Right ventricle myocardium inferior (tissue), 1 donor: ENCODE measurements at places on chromosomes 1 and 21. TPM values are rescaled to one million over a fixed set of nuclear protein-coding genes. Genes with fewer than 3 reads are reported as not detected.

The RNU1-2 gene
- total RNA-seq: 4,572 TPM

The PLPP3 gene
- 143 TPM for total RNA-seq

The FAAH gene
- 5.5 TPM for total RNA-seq

GRCh38 chr1:212355230-212355969 lies 59.3 kb downstream of the PACC1 start:
- no peak for DNase-seq

DNA sequence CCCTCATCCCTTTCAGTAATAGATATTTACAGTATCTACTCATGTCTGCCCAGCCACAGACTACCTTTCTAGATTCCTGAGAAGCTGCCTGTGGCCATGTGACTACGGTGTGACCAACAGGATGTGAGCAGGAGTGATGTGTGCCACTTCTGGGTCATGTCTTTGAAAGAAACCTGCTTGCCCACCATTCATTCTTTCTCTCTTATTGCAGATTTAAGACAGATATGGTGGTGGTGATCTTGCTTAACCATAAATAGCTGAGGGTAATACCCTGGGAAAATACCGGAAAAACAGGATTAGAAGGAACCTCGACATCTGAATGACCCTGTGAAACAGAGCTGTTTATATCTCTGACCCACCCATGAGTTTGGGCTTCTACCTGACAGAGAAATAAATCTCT lies 41.6 kb upstream of the GUCA2A start:
- no peak for DNase-seq

- DNase-seq: no peak
Observed at GRCh38 chr1:186689907-186690306, 9.7 kb upstream of the PTGS2 start.

DNA sequence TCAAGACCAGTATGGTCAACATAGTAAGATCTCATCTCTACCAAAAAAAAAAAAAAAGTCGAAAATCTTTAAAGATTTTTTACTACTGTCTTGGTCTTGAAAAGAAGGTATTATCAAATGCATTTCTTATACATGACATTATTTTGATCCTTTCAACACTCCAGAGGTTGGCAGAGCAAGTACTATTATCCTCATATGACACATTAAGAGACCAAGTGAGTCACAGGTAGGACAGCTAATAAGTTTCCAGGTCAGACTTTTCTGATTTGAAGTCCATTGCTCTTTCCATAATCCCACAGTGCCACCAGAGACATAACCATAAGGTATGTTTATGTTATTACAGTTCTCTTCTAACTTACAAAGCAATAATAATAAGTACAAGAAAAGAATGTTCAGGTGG lies 15.2 kb downstream of the DBT start:
- no peak for DNase-seq

DNA sequence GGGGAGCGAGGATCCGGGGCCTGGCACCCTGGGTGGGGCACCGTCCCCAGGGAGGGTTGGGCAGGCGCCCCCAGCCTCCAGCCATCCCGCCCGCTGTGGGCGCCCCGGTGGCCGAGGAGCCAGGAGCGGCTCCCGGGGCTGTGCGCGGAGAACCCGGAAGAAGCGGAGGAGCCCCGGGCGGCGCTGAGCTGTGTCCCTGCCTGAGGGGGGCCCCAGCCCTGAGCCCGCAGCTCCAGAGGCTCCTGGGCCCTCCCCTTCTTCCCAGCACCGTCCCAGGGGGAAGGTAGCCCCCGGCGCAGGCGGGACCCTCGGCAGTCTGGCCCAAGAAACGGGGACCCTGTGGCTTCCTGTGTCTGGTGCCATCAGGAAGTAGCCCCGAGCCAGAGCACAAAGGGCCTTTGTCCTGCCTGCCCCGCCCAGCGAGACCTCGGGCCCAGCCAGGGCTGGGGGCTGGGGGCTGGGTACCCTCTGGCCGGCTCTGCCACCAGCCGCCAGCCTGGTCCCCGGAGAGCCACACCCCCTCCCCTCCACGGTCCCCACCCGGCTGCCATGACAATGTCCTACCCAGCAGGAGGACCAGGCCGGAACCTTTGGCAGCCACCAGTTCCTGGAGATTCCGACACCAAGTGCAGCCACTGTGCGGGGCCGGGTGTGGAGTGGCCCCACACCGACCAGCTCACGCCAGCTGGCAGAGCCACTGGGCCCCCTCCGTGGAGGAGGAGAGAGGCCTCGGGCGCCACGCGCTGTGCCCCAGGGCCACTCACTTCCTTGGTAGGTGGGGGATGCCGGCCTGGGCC lies 15.6 kb upstream of the TTLL10 start:
- no peak for DNase-seq

DNA sequence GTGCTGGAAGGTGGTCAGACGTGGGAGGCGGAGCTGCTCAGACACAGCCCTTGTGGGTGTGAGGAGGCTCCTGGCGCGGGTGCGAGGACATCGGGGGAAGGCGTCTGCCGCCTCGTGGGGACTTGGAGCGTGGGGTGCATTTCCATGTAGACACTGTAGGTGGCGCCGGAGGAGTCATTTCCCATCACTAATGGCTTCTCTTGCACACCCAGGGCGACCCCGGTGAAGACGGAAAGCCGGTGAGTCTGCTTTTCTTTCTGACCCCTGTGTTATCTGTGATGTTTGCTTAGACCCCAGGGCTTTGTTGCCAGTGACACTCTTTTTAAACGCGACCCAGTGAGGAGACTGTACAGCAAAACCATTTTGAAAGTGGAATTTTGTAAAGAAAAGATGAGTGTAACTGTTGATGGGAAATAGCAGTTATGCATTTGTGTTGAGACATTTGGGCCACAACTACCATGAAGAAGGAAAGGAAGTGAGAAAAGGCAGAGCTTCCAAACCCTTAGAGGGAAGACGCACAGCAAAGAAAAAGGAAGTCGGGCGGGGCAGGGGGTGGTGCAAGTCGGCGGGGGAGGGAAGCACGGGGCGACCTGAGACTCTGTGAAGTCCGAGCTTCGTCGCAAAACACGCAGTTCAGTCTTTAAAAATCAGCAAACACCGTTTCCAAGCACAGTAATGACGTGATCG lies 64.0 kb downstream of the SLC19A1 start:
- peak; percentile 89 for DNase-seq

DNA sequence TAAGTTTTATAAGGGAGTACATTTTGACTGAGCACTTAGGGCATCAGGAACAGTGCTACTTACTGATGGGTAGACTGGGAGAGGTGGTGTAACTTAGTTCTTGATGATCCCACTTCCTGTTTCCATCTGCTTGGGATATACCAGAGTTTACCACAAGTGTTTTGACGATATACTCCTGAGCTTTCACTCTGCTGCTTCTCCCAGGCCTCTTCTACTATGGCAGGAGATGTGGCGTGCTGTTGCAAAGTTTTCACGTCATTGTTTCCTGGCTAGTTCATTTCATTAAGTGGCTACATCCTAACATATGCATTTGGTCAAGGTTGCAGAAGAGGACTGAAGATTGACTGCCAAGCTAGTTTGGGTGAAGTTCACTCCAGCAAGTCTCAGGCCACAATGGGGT lies 41.3 kb upstream of the LAMC2 start:
- DNase-seq: no peak

- DNase-seq: no peak
Observed at GRCh38 chr1:12097321-12097720, 34.2 kb downstream of the TNFRSF8 start.

DNA sequence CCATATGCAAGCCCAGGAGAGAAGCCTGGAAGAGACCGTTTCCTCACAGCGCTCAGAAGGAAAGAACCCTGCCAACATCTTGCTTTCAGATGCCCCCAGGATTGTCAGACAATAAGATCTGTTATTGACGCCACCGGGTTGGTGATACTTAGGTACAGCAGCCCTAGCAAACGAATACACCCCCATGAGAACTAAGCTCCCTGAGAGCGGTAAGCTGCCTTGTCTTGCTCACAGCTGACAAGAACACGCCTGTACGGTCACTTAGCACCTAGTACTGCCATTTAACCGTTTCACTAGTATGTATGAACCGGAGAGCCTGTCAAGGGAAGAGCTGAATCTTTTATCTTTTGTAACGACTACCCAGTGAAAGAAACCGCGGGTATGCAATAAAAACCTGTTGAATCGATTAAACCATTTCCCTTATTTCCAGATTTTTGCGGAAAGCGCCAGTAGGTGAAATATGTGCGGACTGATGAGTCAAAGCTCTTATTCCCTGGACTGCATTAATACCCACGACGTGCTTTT lies 619 bp upstream of the ZBTB8B start:
- DNase-seq: no peak

GRCh38 chr1:40394491-40395172 lies 21.1 kb downstream of the SMAP2 start:
- no peak for DNase-seq

- no peak for DNase-seq
Observed at GRCh38 chr1:151293093-151293492, 11.0 kb downstream of the ZNF687 start.

GRCh38 chr1:53130878-53131589 lies 11.4 kb downstream of the SLC1A7 start:
- no peak for DNase-seq

DNA sequence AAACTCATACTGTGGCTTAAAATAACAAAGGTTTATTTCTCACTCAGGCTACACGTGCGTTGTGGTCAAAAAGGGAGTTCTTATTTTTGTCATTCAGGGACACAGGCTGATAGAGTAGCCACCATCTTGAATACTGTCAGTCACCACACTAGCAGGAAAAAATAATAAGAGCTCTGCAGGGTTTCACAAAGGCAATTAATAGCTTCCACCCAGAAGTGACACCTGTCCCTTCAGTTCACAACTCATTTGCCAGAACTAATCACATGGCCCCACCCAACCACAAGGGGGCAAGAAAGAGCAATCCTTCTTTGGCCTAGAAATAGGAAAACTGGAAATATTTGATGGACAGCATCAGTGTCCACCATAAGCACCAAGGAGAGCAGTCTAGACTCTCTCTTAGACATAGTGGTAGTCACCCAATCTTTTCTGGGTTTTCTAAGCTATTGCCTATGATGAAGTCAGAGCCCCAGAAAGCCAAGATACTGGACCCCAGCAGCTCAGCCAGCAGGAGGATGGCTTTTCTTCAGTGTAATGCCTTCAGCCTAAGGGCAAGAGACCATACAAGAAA lies 8.2 kb downstream of the HAPLN2 start:
- DNase-seq: no peak

DNA sequence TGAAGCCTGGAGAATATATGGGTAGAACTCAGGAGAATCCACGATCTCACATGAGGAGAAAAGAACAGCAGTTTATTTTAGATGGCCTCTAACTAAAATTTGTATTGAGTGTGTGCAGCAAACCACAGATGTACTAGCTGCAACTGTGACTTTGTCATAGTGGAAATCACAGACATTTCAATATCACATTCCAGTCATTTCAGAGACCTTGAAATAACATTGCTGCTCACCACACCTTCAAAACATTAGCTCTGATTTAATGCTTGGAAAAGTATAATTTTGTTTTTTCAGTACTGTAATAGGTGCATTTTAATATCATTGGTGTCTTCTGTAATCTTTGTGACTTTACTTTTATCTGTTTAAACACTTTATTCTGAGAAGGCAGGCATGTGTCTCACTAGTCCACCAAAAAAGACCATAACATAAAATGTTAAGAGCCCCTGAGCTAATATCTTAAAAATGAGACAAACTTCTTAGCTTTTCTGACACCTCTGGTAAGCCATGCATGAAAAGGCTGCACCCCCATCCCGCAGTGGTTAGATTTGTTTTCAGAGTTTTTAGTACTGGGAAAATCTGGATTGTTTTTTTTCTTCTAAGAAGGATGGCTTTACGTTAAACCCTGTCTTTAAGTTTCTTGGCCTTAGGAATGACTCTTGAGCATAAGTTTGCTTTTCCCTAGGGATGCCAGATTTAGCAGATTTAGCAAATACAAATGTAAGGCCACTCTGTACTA lies 30.1 kb downstream of the KCNJ15 start:
- no peak for DNase-seq

GRCh38 chr21:41813226-41813625 lies 46.4 kb upstream of the RIPK4 start:
- DNase-seq: no peak

- no peak for DNase-seq
Observed at GRCh38 chr1:203990118-203990517, 82.8 kb upstream of the SOX13 start.

DNA sequence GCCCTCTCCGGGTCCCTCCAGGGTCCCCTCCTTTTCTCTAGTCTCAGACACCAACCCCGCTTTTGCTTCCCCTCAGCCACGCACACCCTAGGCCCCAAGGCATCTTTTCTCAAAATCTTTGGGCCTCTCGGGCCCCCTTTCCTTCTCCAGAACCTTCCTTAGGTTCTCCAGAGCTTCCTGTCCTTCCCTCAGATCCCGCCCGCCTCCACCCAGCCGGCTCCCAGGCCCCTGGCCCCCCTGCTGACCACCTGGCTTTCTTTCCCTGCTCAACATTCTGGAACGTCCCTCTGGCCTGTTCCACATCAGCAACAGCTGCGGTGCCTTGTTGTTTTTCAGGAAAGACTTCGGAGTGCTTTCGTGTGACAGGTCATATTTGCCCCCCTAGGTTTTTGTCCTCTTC lies 1.2 kb downstream of the ZDHHC18 start:
- no peak for DNase-seq

- DNase-seq: no peak
Observed at GRCh38 chr21:41966872-41967621, 13.2 kb upstream of the C2CD2 start.

GRCh38 chr1:154726896-154727753 lies 119.1 kb upstream of the ADAR start:
- DNase-seq: no peak

DNA sequence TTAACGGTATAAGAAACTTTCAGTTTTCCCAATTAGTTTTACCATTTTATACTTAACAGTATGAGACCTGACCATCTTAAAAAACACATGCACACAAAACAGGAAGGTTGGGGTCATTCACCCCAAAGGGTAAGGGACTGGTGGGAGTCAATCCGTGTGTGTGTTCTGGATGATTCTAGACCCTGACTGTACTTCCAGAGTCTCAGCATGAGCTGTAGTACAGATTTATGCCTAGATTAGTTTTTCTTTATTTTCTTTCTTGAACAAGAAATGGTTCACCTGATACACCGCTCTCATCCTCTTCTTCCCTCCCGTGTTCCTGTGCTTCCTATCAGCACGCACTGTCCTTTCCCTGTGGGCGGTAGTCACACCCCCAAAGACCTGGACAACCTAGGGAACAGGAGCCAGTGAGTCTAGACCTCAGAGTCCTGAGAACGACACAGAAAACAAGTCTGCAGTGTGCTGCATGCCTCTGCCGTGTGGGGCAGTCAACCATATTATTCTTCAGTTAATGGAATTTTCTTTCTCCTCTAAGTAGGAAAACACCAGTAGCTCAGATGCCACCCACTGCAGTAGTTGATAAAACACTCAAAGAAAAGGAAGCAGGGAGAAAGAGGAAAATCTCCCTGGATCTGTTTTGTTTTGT lies 38.9 kb upstream of the MRPS6 start:
- no peak for DNase-seq
